Left hindlimb (tissue), 1 donor: ENCODE measurements at places on chromosomes 2 and 18.

DNA sequence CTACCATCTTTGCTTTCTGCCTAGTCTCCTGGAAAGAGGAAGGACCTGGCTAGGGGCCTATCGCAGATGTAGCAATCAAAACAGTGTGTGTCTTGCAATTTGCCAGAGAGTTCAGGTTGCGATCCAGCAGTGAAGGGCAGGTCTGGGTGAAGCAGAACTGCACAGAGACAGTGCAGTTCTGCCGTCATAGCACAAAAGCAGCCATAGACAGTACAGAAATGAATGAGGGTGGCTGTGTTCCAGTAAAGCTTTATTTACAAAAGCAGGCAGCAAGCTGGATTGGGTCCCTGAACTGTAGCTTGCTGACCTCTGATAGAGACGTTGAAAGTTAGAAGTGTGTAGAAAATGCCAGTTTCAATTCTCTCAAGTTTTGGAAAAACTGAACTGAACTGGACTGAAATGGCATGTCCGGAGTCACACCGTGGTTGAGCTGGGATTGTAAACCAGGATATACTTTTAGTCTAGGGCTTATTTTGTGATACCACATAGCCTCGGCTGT is 186.8 kb downstream of the LTBP1 start:
- no peak for DNase-seq

DNA sequence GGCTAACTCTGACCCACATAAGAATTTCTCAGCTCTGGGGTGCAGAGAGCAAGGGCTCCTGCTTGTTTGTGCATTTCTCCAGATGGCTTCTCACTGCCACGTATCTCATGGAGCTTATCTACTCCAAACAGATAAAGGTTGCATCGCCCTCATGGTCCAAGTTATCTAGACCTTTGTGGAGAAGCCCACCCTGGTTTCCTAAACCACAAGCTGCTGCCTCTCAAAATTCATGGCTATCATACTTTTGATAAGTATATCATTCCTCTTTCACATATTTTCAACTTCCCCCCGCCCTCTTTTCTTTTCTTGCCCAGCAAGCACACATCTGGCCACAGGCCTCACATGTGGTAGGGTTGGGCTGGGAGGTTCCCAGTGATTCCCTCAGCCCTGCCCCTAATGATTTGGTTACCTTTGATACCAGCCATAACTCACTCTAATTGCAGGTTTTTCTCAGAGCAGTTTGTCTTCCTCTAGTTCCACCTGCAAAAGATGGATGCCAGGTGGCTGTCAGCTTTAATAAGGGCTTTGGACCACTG is 146.0 kb downstream of the RHBDD1 start:
- DNase-seq, result no peak

GRCh38 chr2:62774555-62775366 is 69.2 kb downstream of the EHBP1 start:
- DNase-seq, result no peak

- no peak for DNase-seq
Measured at GRCh38 chr2:100309973-100310719, 12.2 kb downstream of the LONRF2 start.

DNA sequence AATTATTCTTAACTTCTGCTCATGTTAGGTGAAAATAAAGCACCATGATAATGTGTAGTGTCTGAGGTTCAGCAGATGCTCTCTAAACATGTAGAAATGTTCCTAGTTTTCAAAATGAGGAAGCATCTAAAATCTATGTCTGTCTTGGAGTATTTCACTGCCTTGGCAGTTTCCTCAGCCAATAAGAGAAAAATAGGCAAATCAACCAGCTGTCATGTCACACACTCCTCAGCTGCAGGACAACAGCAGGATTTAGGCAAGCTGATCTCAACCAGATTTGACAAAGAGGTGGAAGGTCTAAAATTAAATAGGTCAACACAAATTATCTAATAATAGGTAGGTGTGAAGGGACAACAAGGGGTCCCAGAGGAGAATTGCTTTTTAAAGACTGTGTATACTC is 164.1 kb upstream of the BOD1L2 start:
- no peak for DNase-seq

- DNase-seq, result no peak
Measured at GRCh38 chr2:30191819-30192271, 39.5 kb upstream of the LBH start.

DNA sequence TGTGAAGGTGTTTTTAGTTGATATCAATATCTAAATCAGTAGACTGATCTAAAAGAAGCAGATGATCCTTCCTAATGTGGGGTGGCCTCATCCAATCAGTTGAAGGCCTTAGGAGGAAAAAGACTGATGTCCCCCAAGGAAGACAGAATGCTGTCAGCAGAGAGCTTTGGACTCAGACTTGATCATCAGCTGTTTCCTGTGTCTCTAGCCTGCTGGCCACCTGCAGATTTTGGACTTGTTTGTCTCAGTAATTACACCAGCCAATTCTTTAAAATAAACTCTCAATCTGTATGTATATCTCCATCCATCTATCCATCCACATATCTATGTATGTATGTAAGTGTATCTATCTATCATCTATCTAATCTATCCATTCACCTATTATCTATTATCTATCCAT is 301.3 kb downstream of the LPIN1 start:
- DNase-seq, result no peak

DNA sequence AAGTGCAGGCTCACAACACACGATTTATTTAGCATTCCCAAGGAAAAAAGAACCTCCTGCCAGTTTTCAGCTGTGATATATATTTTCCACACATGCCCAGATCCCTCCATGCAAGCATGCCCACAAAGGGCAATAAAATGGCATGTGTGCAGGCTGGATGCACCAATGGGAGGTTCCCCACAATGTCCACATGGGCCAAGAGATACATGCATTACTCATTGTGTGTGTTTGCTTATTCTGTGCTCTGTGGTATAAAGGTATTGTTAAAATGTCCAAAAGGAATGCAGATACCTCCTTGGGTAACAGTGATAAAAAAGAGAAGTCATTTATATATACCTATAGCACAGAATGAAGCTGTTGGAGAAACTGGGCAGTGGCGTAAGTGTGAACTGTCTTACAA is 207.4 kb downstream of the FHOD3 start:
- no peak for DNase-seq

GRCh38 chr2:216546241-216546640 is 47.6 kb downstream of the RPL37A start:
- DNase-seq, result no peak

DNA sequence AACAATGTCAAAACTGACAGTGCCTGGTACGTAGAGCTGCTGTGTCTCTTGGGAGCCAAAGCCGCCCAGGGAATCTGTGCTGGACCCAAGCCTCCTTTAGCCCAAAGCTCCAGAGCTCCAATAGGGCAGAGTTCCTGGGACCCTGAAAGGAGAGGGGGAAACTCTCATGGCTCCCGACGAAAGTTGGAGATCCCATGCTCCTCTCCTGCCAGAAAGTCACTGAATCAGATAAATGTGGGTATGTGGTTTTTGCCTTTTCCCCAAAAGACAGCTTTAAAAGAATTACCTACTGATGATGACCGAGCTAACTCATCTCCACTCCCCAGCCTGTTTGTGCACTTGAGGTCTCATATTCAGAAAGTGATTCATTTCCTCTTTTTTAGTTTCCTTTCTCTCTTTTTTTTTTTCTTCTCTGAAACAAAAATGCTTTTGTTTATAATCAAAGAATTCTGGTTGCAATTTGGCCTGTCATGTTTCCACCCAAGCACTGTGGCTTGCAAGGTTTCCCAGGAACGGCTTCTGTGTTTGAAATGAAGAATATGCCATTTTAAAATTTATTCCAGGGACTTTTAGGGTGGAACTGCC is 14.1 kb upstream of the PMAIP1 start:
- no peak for DNase-seq

DNA sequence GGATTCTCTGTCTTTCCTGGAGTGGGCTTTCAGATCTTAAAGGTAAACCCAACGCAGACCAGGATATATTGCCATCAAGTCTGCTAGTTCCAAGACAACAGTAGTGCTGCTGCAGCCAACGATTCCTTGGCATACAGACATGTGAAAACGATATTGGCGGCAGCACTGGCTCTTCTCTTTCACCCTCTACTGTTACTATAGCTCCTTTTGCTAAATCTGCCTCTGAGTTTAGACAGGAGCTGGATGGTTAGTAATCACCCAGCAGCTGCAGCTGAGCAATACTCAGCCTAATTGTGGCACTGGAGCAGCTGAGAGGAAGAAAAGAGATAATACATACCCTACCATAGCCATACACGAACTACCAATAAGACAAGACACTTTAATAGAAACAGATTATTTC is 4.0 kb downstream of the YES1 start:
- peak; percentile 54 for DNase-seq

- DNase-seq, result no peak
Measured at GRCh38 chr2:119853777-119854399, 94.2 kb downstream of the PTPN4 start.

- DNase-seq, result no peak
Measured at GRCh38 chr18:1846640-1847039, 724.7 kb downstream of the METTL4 start.

DNA sequence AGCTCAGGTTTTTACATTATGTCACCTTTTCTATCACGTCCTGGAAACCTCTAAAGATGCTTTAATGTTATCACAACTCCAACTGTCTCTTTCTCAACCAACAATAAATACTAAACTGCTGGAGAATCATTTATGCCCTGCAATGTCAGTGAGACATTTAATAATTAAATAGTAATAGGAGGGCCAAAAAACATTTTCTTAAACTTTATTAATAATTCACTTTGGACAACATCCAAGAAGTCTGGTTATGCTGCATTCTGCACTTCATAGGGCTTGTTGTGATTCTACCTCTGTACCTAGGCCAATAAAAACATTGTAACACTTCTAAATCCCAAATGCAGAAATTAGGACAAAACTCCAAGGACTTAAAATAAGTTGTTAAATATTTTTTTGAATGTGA is 420.4 kb upstream of the LRRTM1 start:
- DNase-seq, result no peak

DNA sequence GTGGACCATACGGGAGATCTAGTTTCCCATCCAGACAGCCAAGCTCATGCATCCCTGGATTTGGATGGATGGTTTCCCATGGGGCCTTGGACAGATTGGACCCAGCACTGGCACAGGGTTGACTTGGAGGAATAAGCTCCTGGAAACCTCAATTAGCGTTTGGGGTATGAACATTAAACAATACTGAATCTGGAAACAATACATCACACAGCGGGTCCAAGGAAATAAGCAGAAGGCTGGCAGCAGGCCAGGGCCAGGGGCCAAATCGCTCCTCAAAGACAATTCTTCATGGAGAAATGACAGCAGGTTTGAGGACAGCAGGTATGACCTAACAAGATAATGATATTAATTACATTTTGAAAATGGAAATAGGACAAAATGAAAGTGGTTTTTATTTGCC is 540.6 kb downstream of the RIT2 start:
- DNase-seq, result no peak

DNA sequence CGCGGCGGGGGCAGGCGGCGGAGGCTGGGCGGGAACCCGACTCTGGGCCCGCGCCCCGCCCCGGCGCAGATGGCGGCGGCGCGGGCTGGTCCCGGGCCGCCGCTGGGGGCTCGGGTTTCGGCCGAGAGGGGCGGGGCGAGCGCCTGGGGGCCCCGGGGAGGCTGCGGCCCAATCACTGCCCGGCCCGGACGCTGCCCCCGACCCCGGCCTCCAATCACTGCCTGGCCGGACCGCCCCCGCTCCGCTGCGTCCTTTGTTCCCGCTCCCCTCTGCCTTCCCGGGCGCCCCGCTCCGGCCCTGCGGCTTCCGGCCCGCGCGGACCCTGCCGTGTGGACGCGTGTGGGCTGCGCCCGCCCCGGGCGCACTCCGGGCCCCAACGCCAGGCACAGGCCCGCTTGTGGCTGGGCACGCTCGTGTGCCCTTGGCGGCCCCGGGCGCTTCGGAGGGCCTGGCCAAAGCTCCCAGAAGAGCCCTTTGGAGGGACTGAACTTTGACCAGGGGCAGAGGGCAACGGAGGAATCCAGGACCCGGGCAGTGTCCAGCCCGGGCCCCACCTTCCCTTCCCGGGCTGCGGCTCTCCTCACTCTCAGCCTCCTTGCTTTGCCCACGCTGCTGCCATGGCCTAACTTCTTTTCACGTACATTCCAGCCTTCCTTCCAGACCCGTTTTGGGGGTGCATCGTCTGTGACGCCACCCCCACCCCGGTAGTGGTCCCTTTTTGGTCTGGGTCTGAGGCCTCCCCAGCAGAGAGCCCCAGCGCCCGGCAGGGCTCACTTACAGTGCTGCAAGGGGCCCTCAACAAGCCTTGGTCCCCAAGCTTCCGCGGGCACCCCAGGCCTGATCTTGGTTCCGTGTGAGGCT is 27.1 kb upstream of the PTMA start:
- DNase-seq, result peak; percentile 93

GRCh38 chr2:68812251-68812650 is 58.9 kb downstream of the BMP10 start:
- peak; percentile 54 for DNase-seq

- DNase-seq, result no peak
Measured at GRCh38 chr2:237697586-237698357, 70.4 kb downstream of the LRRFIP1 start.

GRCh38 chr2:147756069-147756468 is 88.8 kb upstream of the ACVR2A start:
- DNase-seq, result no peak

DNA sequence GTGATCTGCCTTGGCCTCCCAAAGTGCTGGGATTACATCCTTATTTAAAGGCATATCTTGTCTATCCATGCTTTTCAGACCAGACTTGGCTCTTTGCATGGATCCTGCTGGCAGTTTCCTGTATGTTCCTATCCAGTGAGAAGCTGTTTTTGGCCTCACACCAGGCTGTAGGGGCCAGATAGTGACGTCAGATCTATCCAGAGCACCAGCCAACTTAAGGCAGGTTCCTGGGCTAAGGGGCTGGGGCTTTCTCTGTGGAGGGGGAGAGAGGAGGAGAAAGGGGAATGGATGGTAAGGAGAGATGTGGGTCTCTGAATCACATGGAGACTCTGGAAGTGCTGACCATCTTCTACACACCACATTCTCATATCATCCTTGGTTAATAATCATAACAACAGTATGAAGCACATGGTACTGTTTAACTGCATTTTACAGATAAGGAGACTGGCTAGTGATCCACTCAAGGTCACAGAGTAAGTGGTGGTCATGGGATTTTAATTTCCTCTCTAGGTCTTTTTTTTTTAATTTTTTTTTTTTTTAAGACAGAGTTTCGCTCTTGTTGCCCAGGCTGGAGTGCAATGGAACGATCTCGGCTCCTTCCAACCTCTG is 2.0 kb upstream of the FAM117B start:
- DNase-seq, result peak; percentile 67

- no peak for DNase-seq
Measured at GRCh38 chr2:58756336-58756735, 515.2 kb upstream of the FANCL start.

GRCh38 chr18:36737316-36737715 is 91.5 kb downstream of the TPGS2 start:
- no peak for DNase-seq

DNA sequence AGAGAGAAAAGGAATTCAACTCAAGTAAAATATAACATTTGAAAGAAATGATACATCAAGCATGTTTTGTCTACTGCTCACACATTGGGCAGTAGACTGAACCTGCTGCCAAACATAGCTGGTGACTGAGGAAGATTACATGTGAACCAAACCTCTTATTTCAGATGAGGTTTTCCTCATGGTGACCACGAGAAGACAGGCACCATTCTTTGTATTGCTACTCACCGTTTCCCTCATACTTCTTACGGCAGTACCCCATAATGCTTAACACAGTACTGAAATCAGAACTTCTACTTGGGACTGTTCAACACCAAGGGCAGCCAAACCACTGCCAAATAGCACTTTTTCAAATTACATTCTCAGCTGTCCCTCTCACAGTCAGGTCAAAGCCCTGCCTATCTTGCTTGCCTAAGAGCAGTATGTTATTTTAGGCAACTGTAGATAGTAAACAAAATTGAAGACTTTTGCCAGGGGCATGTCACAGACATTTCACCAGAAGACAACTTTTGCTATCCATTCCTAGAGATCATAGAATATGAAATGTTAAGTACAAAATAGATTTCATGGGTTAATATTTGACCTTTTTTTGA is 167.1 kb upstream of the DOK6 start:
- no peak for DNase-seq
